ENCODE measurements at places on chromosomes 6 and 20.

- DNase-seq, result no peak
Measured at GRCh38 chr20:41392871-41393704, 26.5 kb upstream of the EMILIN3 start.

DNA sequence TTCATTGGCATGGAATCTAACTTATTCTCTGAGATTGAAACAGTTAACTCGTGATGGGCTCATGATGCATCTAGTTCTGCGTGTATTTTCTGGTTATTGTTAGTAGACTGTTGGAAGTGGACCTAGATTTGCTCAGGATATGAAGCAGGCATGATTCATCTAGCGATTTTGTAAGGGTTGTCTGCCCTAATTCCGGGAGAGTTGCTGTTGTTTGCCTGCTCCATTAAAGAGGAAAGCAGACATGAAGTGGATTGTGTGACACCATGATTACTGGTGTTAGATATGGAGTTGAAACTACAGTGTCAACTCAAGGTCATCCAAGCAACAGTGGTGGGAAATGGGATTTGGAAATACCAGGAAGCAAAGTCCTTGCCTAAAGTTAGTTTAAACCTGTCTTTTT is 41.0 kb downstream of the SOX4 start:
- DNase-seq, result no peak

- no peak for DNase-seq
Measured at GRCh38 chr6:24405262-24405661, 2.5 kb downstream of the MRS2 start.

DNA sequence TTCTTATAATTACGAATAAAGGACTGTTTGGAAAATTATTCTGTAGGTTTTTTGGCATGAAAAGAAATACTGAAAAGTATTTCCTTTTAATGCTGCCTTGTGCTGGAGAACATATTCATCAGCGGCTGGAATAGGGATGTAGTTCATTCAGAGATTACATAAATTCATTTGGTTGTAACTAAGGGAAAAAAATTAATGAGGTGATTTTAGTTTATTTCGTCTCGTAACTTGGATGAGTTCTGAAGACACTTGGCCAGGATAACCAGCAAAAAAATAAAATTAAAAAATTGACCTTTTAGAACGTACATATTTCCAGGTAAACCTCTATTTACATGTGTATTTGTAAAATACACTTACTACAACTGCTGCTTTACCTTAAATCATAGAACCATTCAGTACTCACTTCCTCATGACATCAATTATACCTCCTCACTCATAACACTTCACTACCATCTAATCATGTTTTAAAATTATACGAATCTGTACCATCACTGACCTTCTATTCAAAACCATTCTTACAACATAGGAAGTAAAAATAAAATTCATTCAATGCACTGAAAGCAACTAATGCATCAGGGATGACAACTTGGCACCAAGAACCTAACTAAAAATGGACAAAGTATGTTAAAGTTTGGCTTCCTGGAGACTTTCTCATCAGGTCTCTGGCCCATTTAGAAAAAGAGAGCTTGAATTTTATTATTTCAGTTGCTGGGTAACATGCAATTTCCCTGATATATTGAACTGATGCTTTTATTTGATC is 17.2 kb downstream of the KLHL31 start:
- no peak for DNase-seq

DNA sequence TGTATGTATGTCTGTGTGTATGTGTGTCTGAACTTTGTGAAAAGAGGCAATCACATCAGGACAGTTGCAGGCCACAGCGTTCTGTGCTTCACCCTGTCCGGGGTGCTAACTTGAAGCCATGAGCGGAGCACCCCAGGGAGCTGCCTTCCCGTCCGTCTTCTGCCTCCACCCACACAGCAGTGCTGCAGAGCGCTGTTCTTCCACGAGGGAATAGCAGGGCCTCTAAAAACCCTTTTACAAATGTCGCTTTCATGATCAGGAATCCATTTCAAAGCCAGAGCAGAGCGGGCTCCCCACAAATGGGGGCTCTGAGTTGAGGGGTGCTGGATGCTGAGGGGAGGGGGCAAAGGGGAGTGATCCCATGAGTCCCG is 131.5 kb downstream of the RNASET2 start:
- no peak for DNase-seq

GRCh38 chr6:32271429-32271828 is 47.6 kb upstream of the NOTCH4 start:
- no peak for DNase-seq

- no peak for DNase-seq
Measured at GRCh38 chr20:1240549-1240948, 14.7 kb downstream of the RAD21L1 start.

GRCh38 chr6:86775893-86776292 is 161.4 kb upstream of the HTR1E start:
- no peak for DNase-seq

- DNase-seq, result no peak
Measured at GRCh38 chr6:143993965-143994646, 14.0 kb downstream of the PLAGL1 start.

DNA sequence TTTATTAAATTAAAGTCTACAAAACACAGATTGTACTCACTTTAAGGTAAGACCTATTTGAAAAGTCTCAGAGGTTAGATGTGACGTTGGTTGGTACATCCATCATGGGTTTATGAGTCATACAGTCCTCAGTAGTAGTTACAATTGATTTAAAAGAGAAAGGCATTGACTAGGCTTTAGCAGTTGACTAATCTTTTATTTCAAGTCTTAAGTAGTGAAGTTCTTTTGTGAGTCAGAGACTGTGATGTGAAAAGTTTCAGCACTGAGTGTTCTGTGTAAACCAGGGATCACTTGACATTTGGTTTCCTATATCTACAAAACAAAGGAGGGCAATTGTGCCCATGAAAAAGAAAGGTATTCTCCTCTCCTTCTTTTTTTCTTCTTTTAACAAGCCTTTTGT is 221.3 kb downstream of the GRIK2 start:
- no peak for DNase-seq

DNA sequence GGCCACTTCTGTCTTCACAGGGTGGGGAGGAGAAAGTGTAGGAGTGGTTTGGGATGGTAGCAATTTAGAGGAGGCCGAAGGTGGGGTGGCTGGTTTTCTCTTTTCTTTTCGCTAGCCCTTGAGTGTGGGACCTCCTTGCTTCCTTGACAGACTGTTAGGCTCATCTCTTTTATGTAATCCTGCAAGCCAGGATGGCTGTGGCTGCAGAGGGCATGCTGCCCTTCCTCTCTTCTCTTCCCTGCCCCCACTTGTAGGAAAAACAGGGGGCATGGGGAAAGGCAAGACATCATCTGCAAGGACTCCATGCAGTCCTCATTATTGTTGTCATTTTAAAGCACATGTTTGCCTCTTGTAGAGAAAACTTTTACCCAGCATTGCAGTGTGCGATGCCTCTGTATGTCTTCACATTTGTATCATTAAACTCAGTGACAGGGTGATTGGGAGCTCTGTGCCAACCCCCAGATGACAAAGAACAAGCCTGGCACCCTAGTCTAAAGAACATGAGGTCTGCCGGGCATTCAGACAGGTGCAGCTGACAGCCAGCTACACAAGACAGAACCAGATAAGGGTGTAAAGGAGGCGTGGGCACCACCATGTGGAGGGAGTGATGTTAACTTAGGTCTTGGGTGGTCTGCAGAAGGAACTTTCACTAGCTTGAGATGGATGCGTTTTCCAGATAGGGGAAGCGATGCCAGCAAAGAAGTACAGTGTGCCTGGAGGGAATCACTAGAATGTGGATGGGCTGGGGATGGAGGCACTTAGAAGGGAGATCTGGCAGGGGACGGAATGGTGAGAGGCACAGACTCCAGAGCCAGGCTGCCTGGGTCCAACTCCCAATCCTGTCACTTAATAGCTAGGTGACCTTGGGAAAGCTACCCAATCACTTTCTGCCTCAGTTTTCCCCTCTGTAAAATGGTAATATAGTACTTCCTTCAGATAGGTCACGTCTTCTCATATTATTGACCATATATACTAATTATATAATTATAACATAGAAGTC is 207.6 kb downstream of the TBC1D7 start:
- DNase-seq, result no peak

- DNase-seq, result no peak
Measured at GRCh38 chr20:8721098-8721497, 347.8 kb upstream of the PLCB4 start.
